ENCODE measurements at places on chromosomes 7 and 10.

GRCh38 chr7:21616091-21616490, 73.3 kb downstream of the DNAH11 start:
- DNase-seq, result no peak

GRCh38 chr7:100680576-100681271, 7.2 kb downstream of the GNB2 start:
- DNase-seq, result no peak

DNA sequence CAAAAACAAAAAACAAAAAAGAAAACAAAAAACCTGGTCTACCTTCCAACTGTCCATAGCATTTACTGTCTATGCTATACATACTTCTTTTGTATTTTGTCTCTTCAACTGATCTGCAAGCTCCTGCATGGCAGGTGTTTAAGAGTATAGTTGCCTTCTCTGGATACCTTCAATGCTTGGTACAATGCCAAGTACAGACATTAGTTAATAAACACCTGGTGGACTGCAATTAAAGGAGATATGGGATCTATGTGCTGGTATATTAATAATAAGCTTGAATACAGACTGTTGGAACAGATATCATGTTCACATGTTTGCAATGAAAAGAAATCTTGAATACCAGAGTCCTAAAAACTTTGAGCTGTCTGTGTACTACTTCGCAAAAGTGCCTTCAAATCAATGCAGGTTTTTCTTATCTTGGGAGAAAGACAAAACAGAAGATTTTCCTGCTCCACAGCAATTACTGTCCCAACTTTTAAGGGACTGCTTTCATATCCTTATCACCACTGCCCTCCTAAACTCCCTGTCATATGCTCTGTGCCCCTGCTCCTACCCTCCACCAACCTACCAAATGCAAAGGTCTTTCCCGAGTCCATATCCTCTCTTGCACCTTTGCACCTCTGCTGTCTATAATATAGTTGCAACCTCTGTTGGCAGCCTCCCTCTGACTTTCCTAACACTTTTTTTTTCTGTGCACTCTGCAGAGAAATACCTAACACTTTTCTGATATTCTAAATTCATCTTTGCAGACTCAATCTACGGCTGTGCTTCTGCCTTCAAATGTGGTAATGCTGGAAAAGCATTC, 85.1 kb downstream of the DNMBP start:
- DNase-seq, result no peak

DNA sequence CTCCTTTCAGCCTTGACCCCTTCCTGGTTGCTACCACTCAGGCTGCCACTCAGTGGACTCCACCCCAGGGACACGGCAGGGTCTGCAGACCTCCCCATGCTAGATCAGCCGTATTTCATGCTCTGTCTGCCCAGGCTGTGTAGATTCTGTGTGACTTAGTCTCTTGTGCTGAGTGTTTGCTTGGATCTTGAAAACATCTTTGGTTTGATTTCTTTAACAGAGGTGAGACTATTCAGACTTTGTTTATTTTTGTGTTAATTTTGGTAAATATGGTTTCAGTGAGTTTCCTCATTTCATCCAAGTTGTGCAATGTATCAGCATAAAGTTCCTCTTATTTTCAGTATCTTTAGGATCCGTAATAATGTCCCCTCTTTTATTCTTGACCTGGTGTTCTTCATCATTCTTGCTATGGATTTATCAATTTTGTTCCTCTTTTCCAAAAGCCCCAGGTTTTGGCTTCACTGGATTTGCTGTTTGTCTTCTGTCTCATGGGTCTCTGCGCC, 21.2 kb upstream of the PWWP2B start:
- DNase-seq, result no peak

DNA sequence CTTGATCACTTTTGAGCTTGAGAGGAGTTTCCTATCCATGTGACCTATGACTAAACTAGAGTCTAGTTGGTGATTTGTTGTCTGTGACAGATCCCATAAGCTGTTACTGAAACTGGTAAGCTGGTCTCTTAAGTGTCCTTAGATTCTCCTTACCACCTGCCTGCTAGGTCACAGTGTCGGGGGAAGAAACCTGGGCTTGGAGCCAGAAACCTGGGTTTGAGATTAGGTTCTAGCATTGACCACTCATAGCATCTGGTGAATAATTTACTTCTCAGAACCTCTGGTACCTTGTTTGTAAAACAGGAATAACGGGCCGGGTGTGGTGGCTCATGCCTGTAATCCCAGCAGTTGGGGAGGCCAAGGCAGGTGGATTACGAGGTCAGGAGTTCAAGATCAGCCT, 21.8 kb upstream of the ITPRID1 start:
- no peak for DNase-seq

- no peak for DNase-seq
Observed at GRCh38 chr10:130233035-130233360, 96.8 kb downstream of the GLRX3 start.

GRCh38 chr10:22875581-22875980, 52.3 kb upstream of the ARMC3 start:
- no peak for DNase-seq

- no peak for DNase-seq
Observed at GRCh38 chr7:73363225-73364005, 35.5 kb downstream of the FKBP6 start.

- DNase-seq, result no peak
Observed at GRCh38 chr10:86905429-86905828, 52.0 kb downstream of the MMRN2 start.

- DNase-seq, result no peak
Observed at GRCh38 chr7:144133307-144133706, 10.3 kb downstream of the OR2A14 start.

DNA sequence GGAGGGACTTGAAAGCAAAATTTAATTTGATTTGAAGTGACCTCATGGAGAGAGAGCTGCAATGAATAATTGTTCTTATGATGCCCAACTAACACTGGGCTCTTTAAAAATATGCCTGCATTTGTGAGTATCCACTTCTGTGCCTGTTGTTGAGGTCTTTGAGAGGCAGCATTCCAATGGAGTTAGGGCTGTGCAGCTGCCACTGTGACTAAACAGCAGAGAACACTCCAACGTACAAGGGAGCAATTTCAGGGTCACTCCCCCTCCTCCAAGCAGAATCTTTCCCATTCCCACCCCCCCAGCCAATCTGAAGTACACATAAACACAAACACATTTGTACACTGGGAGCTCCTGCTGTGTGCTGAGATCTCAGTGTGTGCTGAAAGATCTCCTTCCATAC, 28.0 kb upstream of the GSAP start:
- DNase-seq, result no peak

DNA sequence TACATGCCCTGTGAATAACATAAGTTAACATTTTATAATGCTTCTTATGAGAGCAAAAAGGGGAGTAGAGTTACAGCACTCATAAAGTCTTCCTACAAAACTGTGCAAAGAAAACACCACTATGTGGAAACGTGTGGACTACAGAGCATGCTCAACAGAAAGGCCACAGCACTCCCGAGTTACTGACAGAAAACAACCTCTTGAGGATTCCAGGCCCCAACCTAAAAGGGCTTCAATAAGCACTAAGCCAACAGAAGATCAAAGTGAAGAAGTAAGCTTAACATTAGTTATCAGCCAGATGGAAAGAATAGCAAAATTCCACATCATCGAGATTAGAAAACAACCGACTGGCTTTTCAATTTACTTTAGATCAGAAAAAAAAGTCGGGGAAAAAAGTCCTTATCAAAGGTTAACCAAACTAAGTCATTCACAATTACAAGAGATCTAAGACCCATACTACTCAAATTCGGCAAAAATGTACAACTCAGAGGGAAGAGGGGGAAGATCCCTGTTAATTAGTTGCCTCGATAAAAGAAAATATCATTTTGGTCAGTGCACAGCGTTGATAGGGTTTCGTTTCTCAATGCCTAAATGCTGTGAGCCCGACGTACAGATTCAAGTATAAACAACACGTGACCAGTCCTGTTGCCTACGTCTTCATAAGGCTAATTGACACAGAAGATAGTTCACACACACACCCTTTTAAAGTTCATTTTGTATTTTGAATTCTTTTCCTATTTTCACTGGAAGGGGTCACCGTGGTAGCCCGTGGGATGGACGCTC, 1.4 kb downstream of the KBTBD2 start:
- peak; percentile 51 for DNase-seq
